Esophagus muscularis mucosa (tissue), 4 donors: ENCODE measurements at places on chromosomes 6 and 20.
A peak's percentile ranks its signal among the peaks of the same experiment; 100 is the strongest.

- no peaks in the 10 kb centered on the region for H3K4me1 ChIP-seq
- no peak overlapping the region for H3K27ac ChIP-seq
- no peak for DNase-seq
- H3K36me3 ChIP-seq, result peaks cover 3% of the 10 kb centered on the region
- H3K27me3 ChIP-seq, result no peaks in the 10 kb centered on the region
Observed at GRCh38 chr6:100803264-100804045, 77.7 kb downstream of the ASCC3 start.

- H3K27ac ChIP-seq, result no peak overlapping the region
- no peak overlapping the region for H3K4me3 ChIP-seq
- H3K36me3 ChIP-seq, result no peaks in the 10 kb centered on the region
- no peaks in the 10 kb centered on the region for H3K4me1 ChIP-seq
- peak; percentile 68 for DNase-seq
Observed at GRCh38 chr6:169558378-169558773, 143.5 kb downstream of the WDR27 start.

GRCh38 chr20:46914789-46915379 is 20.2 kb downstream of the EYA2 start:
- H3K36me3 ChIP-seq, result no peaks in the 10 kb centered on the region
- no peak for DNase-seq
- H3K27ac ChIP-seq, result no peak overlapping the region
- peaks cover 9% of the 10 kb centered on the region for H3K4me1 ChIP-seq
- H3K27me3 ChIP-seq, result no peaks in the 10 kb centered on the region

- peaks cover 3% of the 10 kb centered on the region for H3K4me1 ChIP-seq
- H3K4me3 ChIP-seq, result no peak overlapping the region
- H3K27me3 ChIP-seq, result no peaks in the 10 kb centered on the region
- no peak overlapping the region for H3K27ac ChIP-seq
- DNase-seq, result no peak
- no peaks in the 10 kb centered on the region for H3K36me3 ChIP-seq
Observed at GRCh38 chr20:10731190-10731965, 57.6 kb upstream of the JAG1 start.

- H3K27me3 ChIP-seq, result no peaks in the 10 kb centered on the region
- DNase-seq, result no peak
- H3K27ac ChIP-seq, result no peak overlapping the region
- H3K4me1 ChIP-seq, result peaks cover 10% of the 10 kb centered on the region
- H3K36me3 ChIP-seq, result no peaks in the 10 kb centered on the region
Observed at GRCh38 chr20:39885975-39886649, 802.9 kb downstream of the MAFB start.

- H3K4me3 ChIP-seq, result no peak overlapping the region
- peaks cover 7% of the 10 kb centered on the region for H3K4me1 ChIP-seq
- H3K27me3 ChIP-seq, result no peaks in the 10 kb centered on the region
- no peak overlapping the region for H3K27ac ChIP-seq
- no peaks in the 10 kb centered on the region for H3K36me3 ChIP-seq
- no peak for DNase-seq
Observed at GRCh38 chr20:1761116-1761515, 103.5 kb upstream of the SIRPG start.

DNA sequence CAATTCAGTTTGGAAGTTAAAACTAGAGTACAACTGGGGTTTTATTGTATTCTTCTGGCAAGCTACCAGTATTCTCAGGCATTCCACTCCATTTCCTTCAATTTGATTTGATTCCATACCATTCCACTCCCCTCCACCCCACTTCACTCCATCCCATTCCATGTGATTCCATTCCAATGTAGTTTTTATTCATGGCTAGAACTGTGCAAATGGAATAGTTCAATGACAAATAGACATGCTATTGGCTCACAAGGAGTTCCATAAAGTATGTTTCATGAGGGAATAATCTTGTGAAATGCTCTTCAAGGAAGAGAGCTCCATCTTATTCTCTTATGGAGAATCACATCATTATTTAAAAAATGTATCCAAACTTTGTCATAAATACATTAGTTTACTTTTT is 285.0 kb upstream of the BMP2 start:
- no peak for DNase-seq
- H3K4me1 ChIP-seq, result no peaks in the 10 kb centered on the region
- H3K27ac ChIP-seq, result no peak overlapping the region
- no peaks in the 10 kb centered on the region for H3K27me3 ChIP-seq
- H3K4me3 ChIP-seq, result no peak overlapping the region

GRCh38 chr6:73649783-73650182 is 4.0 kb downstream of the SLC17A5 start:
- no peaks in the 10 kb centered on the region for H3K27me3 ChIP-seq
- H3K4me1 ChIP-seq, result peaks cover 6% of the 10 kb centered on the region
- no peak overlapping the region for H3K4me3 ChIP-seq
- H3K36me3 ChIP-seq, result no peaks in the 10 kb centered on the region

GRCh38 chr6:4088704-4089103 is 9.8 kb upstream of the FAM217A start:
- H3K27ac ChIP-seq, result no peak overlapping the region
- H3K27me3 ChIP-seq, result no peaks in the 10 kb centered on the region
- H3K36me3 ChIP-seq, result no peaks in the 10 kb centered on the region
- no peak overlapping the region for H3K4me3 ChIP-seq

GRCh38 chr20:52031206-52031562 is 160.4 kb downstream of the ZFP64 start:
- no peak overlapping the region for H3K4me3 ChIP-seq
- no peak for DNase-seq
- H3K36me3 ChIP-seq, result no peaks in the 10 kb centered on the region
- no peaks in the 10 kb centered on the region for H3K27me3 ChIP-seq
- no peak overlapping the region for H3K27ac ChIP-seq

- peak overlapping the region; percentile 61 for H3K27ac ChIP-seq
- H3K36me3 ChIP-seq, result no peaks in the 10 kb centered on the region
- H3K4me3 ChIP-seq, result no peak overlapping the region
Observed at GRCh38 chr6:13383328-13384163, 55.2 kb upstream of the TBC1D7 start.

- no peak overlapping the region for H3K4me3 ChIP-seq
- no peak overlapping the region for H3K27ac ChIP-seq
- H3K36me3 ChIP-seq, result no peaks in the 10 kb centered on the region
- no peaks in the 10 kb centered on the region for H3K27me3 ChIP-seq
- H3K4me1 ChIP-seq, result no peaks in the 10 kb centered on the region
Observed at GRCh38 chr6:72580281-72580940, 41.5 kb upstream of the KCNQ5 start.

DNA sequence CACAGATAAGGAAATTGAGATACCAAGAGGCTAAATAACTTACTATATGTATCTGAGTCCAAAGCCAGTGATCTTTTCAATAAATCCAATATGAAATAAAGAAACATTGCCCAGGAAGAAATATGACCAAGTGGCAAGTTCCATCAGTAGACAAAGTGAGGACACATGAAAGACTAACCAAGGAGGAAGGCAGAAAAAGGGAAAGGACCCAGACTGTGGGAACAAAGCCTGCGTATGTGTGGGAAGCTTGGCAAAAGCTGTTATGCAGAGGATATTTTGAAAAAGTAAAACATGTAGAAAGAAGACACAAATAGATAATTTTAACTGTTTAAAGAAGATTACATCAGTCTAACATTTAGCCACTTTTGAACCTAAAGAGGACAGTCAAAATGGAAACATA is 264.4 kb upstream of the PRDM1 start:
- H3K4me1 ChIP-seq, result no peaks in the 10 kb centered on the region
- no peaks in the 10 kb centered on the region for H3K27me3 ChIP-seq
- H3K4me3 ChIP-seq, result no peak overlapping the region

DNA sequence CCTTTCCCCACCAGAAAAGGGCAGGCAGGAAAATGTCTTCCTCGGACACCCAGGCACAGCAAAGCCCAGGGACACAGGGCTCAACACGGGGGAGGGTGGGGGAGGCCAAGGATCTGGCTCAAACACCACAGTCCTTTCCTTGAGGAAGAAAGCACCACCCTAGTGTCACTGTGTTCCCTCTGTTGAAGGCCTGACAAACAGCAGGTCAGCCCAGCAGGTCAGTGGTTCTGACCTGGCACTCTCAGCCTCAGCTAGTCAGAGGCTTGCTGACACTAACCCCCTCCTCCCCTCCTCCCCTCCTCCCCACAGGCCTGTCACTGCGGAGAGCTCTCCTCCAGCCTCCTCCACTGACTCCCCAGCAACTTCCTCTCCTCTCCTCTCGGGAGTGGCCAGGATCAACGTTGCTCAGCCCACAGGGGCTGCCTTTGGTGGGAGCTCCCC is 239.6 kb downstream of the LRFN2 start:
- H3K36me3 ChIP-seq, result no peaks in the 10 kb centered on the region
- peak; percentile 85 for DNase-seq
- no peaks in the 10 kb centered on the region for H3K27me3 ChIP-seq
- H3K27ac ChIP-seq, result no peak overlapping the region
- H3K4me1 ChIP-seq, result peaks cover under 1% of the 10 kb centered on the region
- no peak overlapping the region for H3K4me3 ChIP-seq

- no peaks in the 10 kb centered on the region for H3K27me3 ChIP-seq
- H3K36me3 ChIP-seq, result no peaks in the 10 kb centered on the region
- H3K4me3 ChIP-seq, result no peak overlapping the region
- H3K4me1 ChIP-seq, result no peaks in the 10 kb centered on the region
- no peak overlapping the region for H3K27ac ChIP-seq
Observed at GRCh38 chr6:87396595-87397392, 11.0 kb upstream of the CFAP206 start.

- no peaks in the 10 kb centered on the region for H3K27me3 ChIP-seq
- no peak overlapping the region for H3K4me3 ChIP-seq
- H3K27ac ChIP-seq, result no peak overlapping the region
- no peaks in the 10 kb centered on the region for H3K4me1 ChIP-seq
- no peak for DNase-seq
- H3K36me3 ChIP-seq, result no peaks in the 10 kb centered on the region
Observed at GRCh38 chr6:129615496-129615895, 94.5 kb downstream of the ARHGAP18 start.

- H3K4me1 ChIP-seq, result peaks cover 5% of the 10 kb centered on the region
- no peaks in the 10 kb centered on the region for H3K36me3 ChIP-seq
- no peak overlapping the region for H3K27ac ChIP-seq
- H3K4me3 ChIP-seq, result no peak overlapping the region
- H3K27me3 ChIP-seq, result no peaks in the 10 kb centered on the region
- no peak for DNase-seq
Observed at GRCh38 chr20:53608456-53609452, 15.1 kb upstream of the ZNF217 start.

DNA sequence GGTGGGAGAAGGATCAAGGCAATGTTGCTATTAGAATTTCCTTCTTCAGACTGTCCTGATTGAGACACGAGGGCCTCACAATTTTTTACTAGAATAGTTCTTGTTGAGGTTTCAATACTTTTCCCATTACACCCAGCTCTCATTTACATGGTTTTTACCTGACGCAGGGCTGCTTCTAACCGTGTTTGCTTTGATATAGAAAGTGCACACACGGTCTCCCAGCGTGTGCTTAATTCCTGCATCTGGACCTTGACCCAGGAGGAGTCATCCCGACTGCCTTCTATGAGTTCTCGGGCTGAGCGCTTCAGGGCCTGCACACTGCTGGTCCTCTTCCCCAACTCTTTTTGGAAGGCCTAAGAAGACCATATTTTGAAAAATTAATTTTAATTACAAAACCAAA is 160.2 kb downstream of the DST start:
- H3K36me3 ChIP-seq, result peaks cover 57% of the 10 kb centered on the region
- no peak overlapping the region for H3K4me3 ChIP-seq
- H3K4me1 ChIP-seq, result peaks cover 23% of the 10 kb centered on the region
- no peak for DNase-seq
- H3K27ac ChIP-seq, result no peak overlapping the region
- H3K27me3 ChIP-seq, result no peaks in the 10 kb centered on the region

- peaks cover 58% of the 10 kb centered on the region for H3K4me1 ChIP-seq
- peaks cover 42% of the 10 kb centered on the region for H3K36me3 ChIP-seq
- peak overlapping the region; percentile 89 for H3K27ac ChIP-seq
- peak overlapping the region; percentile 74 for H3K4me3 ChIP-seq
Observed at GRCh38 chr20:63740070-63740626, 572 bp downstream of the SLC2A4RG start.

GRCh38 chr6:46273911-46274310 is 103.1 kb upstream of the ENPP5 start:
- H3K4me1 ChIP-seq, result peaks cover 9% of the 10 kb centered on the region
- no peak overlapping the region for H3K4me3 ChIP-seq
- H3K27me3 ChIP-seq, result no peaks in the 10 kb centered on the region
- H3K36me3 ChIP-seq, result no peaks in the 10 kb centered on the region

DNA sequence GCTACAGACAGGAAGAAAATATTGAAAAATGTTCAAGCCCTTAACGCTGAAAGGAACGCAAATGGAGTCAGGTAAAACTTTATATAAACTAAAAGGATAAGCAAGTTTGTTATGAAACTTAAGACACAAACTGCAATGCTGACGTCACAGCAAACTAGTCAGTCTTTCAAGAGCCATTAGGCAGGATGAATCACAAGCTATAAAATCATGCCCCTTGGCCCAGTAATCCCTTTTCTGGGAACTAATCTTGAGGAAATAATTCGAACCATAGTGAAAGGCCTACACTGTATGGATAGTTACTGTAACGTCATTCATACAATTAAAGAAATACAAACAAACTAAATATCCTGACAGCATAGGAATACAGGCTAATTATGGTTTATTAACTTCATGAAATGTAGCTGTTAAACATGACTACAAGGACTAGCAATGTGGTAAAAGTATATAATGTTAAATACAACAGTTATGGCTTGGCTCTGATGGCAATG is 42.7 kb upstream of the HINT3 start:
- H3K27me3 ChIP-seq, result no peaks in the 10 kb centered on the region
- no peak for DNase-seq
- no peaks in the 10 kb centered on the region for H3K4me1 ChIP-seq
- H3K27ac ChIP-seq, result no peak overlapping the region

GRCh38 chr6:16130437-16130891 is 1.6 kb downstream of the MYLIP start:
- H3K27me3 ChIP-seq, result peaks cover 5% of the 10 kb centered on the region
- H3K27ac ChIP-seq, result peak overlapping the region; percentile 98
- H3K4me3 ChIP-seq, result peak overlapping the region; percentile 99
- H3K36me3 ChIP-seq, result no peaks in the 10 kb centered on the region
- DNase-seq, result no peak

GRCh38 chr6:31053873-31054272 is 43.6 kb downstream of the MUC22 start:
- H3K4me3 ChIP-seq, result no peak overlapping the region
- no peak overlapping the region for H3K27ac ChIP-seq
- no peaks in the 10 kb centered on the region for H3K36me3 ChIP-seq

GRCh38 chr6:37192666-37193065 is 22.7 kb downstream of the PIM1 start:
- H3K36me3 ChIP-seq, result no peaks in the 10 kb centered on the region
- H3K4me3 ChIP-seq, result no peak overlapping the region
- H3K27me3 ChIP-seq, result no peaks in the 10 kb centered on the region
- DNase-seq, result no peak
- H3K27ac ChIP-seq, result no peak overlapping the region

- H3K4me3 ChIP-seq, result peak overlapping the region; percentile 79
- H3K27me3 ChIP-seq, result no peaks in the 10 kb centered on the region
- no peak for DNase-seq
- H3K27ac ChIP-seq, result peak overlapping the region; percentile 95
Observed at GRCh38 chr20:24993337-24994185, 1.0 kb upstream of the APMAP start.

- no peak for DNase-seq
- no peak overlapping the region for H3K27ac ChIP-seq
- H3K27me3 ChIP-seq, result no peaks in the 10 kb centered on the region
Observed at GRCh38 chr6:155212616-155213380, 51.0 kb upstream of the CLDN20 start.

GRCh38 chr6:12527339-12527738 is 189.2 kb upstream of the PHACTR1 start:
- H3K27ac ChIP-seq, result no peak overlapping the region
- peaks cover 20% of the 10 kb centered on the region for H3K4me1 ChIP-seq
- no peak overlapping the region for H3K4me3 ChIP-seq
- DNase-seq, result no peak
- no peaks in the 10 kb centered on the region for H3K36me3 ChIP-seq
- H3K27me3 ChIP-seq, result no peaks in the 10 kb centered on the region
